ENCODE measurements at places on chromosomes 7 and 10.

- DNase-seq, result no peak
These were observed 52.1 kb downstream of the CFAP46 start for GRCh38 chr10:132890301-132890700.

GRCh38 chr10:132328738-132329137, 3.3 kb upstream of the LRRC27 start:
- peak; percentile 36 for DNase-seq

DNA sequence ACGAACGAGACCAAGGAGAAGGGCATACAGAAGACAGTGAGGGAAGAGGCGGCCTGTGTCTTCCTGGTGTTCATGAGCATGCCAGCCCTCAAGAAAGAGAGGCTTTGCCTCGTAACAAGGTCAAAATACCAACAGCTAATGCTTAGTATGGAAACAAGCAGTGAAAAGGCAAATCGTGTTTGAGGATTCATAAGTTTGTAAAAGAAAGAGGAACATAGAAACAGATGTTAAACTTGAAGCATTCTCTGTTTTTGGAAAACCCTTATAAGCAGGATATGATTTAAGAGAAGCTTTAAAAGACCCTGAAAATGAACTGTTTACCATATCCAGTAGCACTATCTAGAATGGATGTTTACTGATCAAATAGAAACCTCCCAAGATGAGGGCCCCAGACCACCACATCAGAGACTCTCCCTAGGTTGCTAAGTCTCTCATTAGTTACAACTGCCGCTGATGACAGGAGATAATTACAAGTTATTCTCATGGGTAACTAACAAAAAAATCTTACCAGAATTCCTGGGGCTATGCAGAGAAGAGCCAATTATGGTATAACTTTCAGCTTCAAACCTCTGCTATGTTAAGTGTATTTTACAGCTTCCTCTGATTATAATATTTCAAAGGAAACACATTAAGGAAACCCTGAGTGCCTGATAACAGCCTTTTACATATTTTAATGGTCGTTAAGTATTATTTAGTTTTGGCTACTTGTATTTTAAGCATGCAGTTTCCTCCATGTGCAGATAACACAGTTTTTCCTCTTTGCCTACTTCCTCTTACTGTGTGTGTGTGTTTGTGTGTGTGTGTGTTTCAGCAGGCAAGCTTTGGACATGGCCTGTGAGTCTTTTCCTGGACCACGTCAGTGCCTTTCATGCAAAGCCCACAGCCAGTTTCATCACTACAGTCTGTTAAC, 17.9 kb downstream of the JCAD start:
- no peak for DNase-seq

- no peak for DNase-seq
These were observed 15.8 kb upstream of the DNMBP start for GRCh38 chr10:100025576-100025975.

- DNase-seq, result no peak
These were observed 8.7 kb downstream of the BRAF start for GRCh38 chr7:140915935-140916555.

All from hematopoietic multipotent progenitor cell treated with erythropoietin and hydrocortisone succinate and interleukin-3 and kit ligand, for 8 days (in vitro differentiated cells).